ENCODE measurements at places on chromosomes 7 and 10. TPM values are rescaled to one million over a fixed set of nuclear protein-coding genes. Genes with fewer than 3 reads are reported as not detected.

DNA sequence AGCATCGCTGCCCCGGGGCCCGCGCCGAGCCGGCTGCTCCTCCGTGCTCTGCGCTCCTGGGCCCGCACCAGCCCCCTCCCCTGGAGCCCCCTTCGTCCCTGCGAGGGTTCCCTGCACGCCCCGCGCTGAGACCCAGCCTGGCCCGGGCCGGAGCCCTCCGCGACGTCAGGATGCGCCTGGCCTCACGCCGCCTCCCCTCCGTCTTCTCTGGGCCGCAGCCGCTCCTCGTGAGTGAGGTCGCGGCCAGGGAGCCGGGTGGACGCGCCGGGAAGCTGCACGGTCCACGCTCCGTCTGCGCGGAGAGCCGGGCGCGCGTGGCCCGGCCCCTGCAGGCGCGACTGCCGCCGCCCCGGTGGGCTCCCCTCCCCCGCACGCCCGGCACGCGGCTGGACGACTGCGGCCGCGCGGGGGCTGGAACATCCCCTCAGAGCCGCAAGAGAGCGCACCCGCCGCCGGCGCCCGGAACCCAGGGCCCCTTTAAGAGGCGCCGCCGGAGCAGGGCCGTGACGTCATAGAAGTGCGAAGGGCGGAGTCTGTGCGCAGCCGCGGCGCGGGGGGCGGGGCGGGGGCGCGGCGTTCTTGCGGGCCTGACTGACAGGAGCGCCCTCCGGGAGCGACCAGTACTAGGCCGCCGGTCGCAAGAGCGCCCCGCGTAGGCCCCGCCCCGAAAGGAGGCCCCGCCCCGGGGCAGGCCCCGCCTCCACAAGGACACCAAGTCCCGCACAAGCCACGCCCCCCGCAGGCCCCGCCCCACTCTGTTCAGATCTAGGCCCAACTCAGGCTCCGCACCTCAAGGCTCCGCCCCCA is 507 bp upstream of the INPP5A start:
- DNase-seq = peak; percentile 99

- DNase-seq = no peak
These were observed 11.6 kb downstream of the ZFAND4 start for GRCh38 chr10:45660876-45661411.

DNA sequence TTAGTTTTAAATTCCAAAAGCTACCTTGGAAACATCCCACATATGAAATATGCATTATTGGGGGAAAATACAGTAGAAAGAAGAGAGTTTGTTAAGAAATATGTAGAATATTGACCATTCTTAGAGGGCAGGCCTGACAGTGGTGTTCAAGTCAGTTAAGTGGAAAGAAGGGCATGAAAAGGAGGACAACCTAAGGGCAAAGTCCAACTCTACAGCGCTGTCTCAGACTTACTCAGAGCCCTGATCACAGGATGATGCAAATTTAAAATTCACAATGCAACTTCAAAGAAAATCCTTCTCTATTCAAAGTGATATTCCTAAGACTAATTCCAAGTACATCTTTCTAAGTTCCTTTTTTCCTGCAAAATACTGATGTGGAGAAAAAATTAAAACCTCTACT is 139.1 kb upstream of the LRRTM3 start:
- DNase-seq = no peak

DNA sequence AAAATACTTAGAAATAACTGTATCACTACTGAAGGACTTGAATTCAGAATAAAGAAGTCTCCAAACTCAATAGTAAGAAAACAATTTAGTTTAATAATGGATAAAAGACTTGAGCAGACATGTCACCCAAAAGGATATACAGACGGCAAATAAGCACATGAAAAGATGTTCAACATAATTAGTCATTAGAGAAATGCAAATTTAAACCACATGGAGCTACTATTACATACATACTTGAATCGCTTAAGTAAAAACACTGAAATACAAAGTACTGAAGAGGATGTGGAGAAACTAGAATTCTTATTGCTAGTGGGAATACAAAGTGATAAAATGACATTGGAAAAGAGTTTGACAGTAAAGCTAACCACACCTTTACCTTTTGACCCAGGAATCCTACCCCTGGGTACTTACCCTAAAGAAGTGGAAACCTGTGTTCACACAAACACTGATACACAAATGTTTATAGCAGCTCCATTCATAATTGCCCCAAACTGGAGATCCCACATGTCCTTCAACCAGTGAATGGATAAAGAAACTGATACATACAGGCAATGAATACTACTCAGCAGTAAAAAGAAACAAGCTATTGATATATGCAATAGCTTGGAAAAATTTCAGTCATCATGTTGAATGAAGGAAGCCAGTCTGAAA is 54.3 kb upstream of the NFKB2 start:
- no peak for DNase-seq

DNA sequence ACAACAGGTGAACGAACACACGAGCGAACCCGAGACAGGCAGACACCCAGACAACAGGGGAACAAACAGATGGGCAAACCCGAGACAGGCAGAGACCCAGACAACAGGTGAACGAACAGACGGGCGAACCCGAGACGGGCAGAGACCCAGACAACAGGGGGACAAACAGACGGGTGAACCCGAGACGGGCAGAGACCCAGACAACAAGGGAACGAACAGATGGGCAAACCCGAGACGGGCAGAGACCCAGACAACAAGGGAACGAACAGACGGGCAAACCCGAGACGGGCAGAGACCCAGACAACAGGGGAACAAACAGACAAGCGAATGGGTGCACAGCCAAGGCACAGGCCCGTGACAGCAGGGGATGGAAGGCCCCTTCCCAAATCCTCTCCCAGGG is 264.7 kb downstream of the ELFN1 start:
- DNase-seq = no peak

- peak; percentile 30 for DNase-seq
These were observed 70.6 kb downstream of the CNNM2 start for GRCh38 chr10:102988404-102989314.

- no peak for DNase-seq
These were observed 119.0 kb downstream of the SEC23IP start for GRCh38 chr10:120011359-120012130.

- no peak for DNase-seq
These were observed 19.6 kb upstream of the MGAM2 start for GRCh38 chr7:142091961-142092360.

GRCh38 chr7:79540592-79540991 is 87.1 kb upstream of the MAGI2 start:
- no peak for DNase-seq

DNA sequence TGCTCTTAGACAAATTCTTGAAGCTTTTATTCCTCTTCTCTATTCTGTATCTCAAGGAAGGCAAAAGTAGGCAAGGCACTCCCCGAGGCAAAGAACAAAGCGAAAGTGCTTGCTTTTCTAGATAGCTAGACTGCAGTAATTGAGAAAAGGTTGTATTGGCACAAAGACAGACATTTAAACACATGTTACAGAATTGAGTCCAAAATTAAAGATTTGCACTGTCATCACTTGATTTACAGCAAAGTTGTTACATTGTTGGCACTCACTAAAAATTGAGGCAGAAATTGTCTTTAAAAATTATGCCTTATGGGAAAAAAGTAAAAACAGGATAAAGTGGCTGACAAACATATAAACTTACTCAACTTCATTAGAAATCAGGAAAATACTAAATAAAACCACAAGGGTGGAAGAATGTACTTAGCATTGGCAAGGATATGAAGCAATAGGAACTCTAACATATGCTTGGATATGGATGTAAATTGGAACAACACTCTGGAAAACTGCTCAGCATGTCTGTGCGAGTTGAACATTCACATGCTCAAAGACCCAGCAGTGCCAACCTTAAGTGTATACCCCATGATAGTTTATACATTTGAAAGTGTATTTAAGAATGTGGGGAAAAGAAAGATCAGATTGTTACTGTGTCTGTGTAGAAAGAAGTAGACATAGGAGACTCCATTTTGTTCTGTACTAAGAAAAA is 491.3 kb downstream of the GLRX3 start:
- no peak for DNase-seq

DNA sequence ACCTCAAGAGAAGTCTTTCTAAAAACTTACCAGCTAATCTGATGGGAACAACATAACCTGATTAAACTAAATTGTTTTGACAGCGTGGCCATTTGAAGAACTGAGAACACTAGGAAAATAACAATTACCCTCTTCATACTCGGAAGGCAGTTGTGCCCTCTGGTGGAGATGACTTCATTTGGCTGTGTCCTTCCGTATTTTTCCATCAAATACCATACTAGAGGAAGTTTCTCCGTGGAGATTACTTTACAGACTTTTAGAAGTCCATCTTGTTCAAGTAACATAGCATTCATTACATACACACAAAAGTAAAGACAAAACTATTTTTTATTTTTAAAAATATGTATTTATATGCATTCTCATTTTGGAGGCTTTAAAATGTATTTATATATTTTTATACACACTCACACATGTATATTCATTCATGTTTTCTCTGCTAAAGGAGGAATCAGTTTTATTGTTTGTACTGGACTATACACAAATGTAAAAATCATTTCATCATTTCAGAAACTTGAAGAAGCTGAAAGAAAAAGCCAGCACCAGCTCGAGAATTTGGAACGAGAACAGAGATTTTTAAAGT is 25.2 kb downstream of the SMNDC1 start:
- DNase-seq = peak; percentile 66

- DNase-seq = no peak
These were observed 49.2 kb downstream of the LRRC20 start for GRCh38 chr10:70333268-70333667.

GRCh38 chr10:48400129-48400849 is 93.8 kb downstream of the MAPK8 start:
- DNase-seq = no peak

GRCh38 chr7:80967917-80968297 is 49.1 kb upstream of the SEMA3C start:
- DNase-seq = no peak

DNA sequence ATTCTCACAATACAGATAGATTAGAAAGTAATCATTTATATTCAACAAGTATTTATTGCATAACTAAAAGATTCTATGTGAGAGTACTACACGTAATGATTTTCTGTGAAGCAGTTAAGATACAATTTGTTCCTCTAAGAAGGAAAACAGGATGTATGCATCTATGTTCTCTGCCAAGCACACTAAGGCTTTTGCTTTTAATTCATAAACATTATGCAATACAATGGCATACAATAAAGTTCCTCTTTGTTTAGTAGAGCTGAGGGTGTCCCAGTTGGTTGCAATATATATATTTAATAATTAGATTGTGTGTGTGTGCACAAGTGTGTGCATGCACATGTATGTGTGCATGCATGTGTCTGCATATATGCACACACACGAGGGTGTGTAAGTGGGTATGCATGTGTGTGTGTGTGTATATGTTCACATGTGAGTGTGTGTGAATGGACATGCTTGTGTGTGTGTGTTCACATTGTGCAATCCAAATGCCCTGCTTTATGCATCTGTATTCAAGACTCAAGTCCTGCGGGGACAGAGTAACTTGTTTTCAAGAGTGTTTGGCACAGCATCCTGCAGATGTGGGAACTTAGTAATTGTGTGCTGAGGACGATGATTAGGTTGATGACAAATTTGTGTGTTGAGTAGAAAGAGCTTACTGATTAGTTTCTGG is 481.5 kb upstream of the KLF6 start:
- DNase-seq = no peak

GRCh38 chr7:130303127-130303526 is 10.2 kb downstream of the CPA4 start:
- DNase-seq = no peak

GRCh38 chr7:128735436-128735835 is 3.7 kb upstream of the CALU start:
- DNase-seq = peak; percentile 26

GRCh38 chr7:19392246-19392645 is 247.0 kb upstream of the FERD3L start:
- DNase-seq = no peak

GRCh38 chr7:48667407-48667806 is 256.9 kb upstream of the CDC14C start:
- no peak for DNase-seq

The SEMA3E gene
- polyA plus RNA-seq = 1.5 TPM

The TCERG1L gene
- polyA plus RNA-seq = 2.0 TPM

The COPS6 gene
- polyA plus RNA-seq = 133 TPM

The MYH16 gene
- 0.31 TPM for polyA plus RNA-seq

The FAM25G gene
- not detected for polyA plus RNA-seq

The GUSB gene
- polyA plus RNA-seq = 78.9 TPM

The CACNB2 gene
- polyA plus RNA-seq = 6.1 TPM

The ODAD2 gene
- 0.96 TPM for polyA plus RNA-seq

The CYP2C8 gene
- 3.0 TPM for polyA plus RNA-seq

The FAM107B gene
- 96.5 TPM for polyA plus RNA-seq

The CALML3 gene
- polyA plus RNA-seq = 0.03 TPM

The ZNF777 gene
- 13.7 TPM for polyA plus RNA-seq

The FAM131B gene
- 2.6 TPM for polyA plus RNA-seq
